ENCODE measurements at places on chromosomes 1 and 21.
A peak's percentile ranks its signal among the peaks of the same experiment; 100 is the strongest.

DNA sequence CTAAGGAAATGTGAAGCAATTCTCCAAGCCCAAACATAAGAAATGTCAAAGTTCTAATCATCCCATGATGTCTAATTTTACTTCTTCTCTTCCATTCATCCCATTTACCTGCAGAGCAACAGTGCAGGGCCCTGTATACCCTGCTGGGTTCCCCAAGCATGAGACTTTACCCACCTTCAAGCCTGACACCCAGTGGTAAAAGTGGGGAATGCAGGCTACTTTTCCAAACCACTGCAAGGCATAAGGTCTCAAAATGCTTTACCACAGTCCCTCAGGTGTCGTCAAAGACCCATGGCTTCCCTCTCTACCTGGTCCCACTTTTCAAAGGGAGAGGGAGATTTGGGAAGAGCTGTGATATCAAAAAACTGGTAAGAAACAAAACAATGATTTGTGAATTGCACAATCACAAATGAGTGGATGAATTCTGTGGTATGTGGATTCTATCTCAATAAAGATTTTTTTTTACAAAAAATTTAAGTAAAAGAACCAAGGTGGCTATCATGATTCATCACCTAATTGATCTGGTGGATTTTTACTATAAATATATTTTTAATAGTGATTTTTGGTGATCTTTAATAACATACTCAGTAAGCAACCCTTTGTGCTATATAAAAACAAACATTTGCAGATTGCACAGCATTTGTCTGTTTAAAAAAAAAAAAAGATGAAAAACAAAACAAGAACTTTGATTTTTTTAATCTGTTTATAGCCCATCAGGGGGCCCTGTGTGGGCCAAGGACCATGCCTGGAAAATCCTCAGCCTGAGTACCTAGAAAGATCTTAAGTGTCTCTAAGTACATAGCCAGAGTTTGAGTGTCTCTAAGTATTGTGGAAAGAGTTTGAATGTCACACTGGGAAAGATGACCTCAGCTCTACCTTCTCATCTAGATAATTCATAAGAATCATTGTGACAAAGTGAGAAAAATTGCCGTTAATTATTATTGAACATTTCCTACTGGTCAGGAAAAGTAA lies 73.1 kb upstream of the GJB5 start:
- DNase-seq: no peak

DNA sequence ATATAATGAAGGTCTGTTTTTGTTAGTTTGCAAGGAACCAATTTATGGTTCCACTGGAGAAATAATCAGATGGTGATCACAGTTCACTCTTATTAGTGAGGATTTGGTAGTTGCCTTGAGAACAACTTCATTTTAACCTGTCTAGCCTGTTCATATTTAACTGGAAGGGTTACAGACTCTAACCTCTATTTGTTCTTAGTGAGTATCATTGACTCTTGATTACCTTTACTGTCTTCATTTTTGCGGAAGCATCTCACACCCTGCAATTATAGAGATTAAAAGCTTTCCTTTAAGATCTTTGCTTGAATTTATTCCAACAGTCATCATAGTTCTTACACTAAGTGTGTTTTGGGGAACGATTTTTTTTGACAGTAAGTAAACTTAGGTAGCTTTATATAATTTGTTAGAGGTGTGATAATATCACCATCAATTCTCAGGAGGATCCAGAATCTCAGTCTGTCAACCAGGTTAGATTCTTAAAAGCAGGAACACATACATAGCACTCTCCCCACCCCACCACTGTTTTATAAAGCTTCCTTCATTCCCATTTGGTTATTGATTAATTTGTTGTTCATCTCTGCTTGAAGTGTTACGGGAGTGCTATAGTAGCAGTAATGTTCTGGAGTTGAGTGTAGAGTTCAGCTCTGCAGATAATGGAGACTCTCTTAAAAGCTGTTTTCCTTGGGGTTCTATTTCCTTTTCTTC lies 30.1 kb downstream of the B3GALT2 start:
- DNase-seq: no peak

DNA sequence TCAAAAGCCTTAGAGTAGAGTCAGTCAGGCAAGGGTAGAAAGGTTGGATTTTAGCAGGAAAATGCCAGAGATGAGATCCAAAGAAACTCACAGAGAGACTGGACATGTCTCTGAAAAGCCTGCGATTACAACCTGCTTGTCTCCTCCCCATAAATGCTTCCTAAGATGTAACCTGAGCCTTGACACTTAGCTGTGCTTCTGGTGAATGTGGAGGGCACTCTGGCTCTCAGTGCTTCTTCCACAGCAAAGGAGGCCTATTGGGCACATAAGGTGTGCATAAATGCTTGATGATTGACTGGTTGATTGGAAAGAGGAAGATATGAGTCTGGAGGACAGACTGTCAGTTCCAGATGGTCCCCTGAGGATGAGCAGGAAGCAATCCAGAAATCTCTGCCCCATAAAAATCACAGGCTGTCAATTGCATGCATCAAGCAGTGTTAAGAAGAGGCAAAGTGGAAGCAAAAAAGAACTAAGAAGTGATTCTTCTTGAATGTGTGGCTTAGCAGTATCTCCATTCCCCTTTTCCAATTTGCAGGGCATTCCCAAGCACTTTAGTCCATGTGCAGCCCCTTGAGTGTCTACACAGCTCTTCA lies 236.2 kb upstream of the RRP15 start:
- no peak for DNase-seq

- DNase-seq: no peak
Observed at GRCh38 chr1:19198820-19199219, 11.2 kb downstream of the UBR4 start.

- no peak for DNase-seq
Observed at GRCh38 chr1:110207831-110208230, 2.3 kb upstream of the KCNC4 start.

GRCh38 chr1:178465011-178465410 lies 31.8 kb downstream of the CLEC20A start:
- DNase-seq: peak; percentile 21

- DNase-seq: no peak
Observed at GRCh38 chr1:248886237-248886895, 19.7 kb upstream of the PGBD2 start.

- no peak for DNase-seq
Observed at GRCh38 chr1:30533141-30533540, 190.2 kb downstream of the MATN1 start.

DNA sequence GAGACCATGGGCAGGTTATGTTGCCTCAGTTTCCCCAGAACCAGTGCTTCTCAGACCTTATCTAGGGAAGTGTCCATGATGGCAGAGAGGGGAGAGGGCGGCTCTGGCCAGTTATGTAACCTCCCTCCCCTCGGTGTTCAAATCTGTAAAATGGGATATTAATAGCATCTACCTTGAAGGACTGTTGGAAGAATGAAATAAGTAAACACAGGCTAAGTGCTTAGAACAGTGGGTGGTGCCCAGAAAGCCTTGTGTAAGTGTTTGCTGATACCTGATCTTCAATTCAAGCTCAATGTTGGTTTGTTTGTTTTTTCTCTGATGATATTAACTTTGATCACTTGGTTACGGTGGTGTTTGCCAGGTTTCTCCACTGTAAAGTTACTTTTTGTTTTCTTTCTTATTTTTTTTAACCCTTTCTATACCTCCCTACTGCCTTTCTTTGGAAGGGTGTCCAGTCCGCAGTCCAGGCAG lies 34.9 kb downstream of the EPHA2 start:
- no peak for DNase-seq

DNA sequence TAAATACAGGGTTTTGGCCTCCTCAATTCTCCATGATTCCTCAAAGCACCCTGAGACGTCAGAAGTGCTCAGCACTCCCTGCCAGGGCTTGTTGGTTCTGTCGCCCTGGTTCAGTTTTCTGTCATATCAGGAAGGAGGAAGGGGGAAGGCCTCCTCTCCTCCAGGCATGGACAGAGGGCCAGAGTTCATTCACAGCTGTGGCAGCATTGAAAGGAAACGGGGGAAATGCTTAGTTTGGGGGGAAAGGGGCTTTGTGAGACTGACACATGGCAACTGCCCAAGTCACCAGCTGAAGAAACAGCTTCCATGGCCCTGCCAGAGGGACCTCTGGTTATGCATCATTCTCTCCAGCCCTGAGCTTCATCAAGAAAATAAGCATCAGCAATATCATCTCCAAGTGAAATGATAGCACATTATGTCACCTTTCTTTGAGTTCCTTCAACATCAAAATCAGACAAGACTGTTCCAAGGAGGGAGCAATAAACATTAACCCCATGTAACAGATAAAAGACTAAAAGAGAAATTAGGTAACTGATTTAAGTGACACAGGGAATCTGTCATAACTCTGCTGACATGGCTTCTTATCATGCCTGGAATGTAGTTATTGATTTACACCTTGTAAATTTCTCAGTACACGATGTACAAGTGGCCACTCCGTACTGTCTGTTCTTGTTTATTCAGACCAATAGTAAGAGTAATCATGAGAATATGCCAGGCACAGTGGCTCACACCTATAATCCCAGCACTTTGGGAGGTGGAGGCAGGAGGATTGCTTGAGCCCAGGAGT lies 103.2 kb upstream of the SLC25A33 start:
- DNase-seq: no peak

DNA sequence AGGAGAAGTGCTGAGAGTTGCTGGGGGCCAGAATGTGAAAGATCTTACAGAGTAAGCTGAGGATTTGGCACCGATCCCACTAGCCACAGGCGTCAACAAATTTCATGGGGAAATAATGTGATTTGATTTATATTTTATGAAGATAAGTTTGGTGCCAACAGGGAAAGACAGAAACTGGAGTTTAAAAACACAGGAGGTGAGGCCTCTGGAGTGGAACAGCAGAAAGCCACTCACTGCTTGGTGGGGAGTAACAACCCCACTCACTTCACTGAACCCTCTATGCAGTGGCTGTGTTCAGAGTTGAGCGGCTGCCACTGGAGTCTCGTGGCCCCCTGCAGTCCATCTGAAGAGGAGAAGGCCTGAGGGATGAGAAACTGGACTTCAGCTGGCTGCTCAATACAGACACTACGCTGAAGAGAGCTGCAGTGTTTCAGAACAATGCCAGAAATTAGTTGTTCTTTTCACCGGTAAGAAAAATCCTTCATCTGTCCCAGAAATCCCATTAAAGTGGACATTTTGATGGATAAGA lies 48.0 kb upstream of the RXRG start:
- no peak for DNase-seq

- DNase-seq: no peak
Observed at GRCh38 chr21:46018615-46019014, 37.0 kb downstream of the COL6A1 start.

DNA sequence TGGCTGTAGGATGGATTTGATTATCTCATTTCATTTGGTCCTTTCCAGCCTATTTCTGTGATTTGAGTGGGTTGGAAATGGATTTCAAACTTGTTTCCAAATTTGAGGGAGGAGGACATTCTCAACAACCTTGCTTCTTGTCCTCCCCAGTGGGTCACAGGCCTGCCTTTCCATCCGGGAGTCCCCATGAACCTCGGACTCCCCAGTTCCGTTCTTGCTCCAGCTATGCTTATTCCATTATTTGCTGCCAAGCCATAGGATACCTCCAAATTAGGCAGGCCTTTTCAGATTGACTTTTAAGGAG lies 97.8 kb downstream of the DUSP10 start:
- no peak for DNase-seq

DNA sequence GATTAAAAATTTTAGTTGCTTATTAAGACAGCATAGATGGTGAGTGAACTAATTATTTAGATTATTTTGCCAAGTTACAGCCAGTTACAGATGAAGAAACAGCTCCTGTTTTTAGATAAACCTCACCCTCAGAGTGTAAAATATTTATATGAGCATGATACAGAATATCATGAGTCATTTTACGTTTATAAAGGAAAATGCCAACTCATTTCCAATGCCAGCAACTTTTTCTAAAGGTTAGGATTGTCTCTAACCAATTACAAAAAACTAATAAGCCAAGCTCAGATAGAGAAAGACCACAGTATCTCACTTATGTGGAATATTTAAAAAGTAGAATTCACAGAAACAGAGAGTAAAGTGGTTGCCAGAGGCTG lies 590.1 kb downstream of the LTN1 start:
- no peak for DNase-seq

- DNase-seq: no peak
Observed at GRCh38 chr1:41856944-41857285, 61.8 kb downstream of the HIVEP3 start.

GRCh38 chr1:10680487-10680886 lies 116.0 kb downstream of the CASZ1 start:
- DNase-seq: no peak

DNA sequence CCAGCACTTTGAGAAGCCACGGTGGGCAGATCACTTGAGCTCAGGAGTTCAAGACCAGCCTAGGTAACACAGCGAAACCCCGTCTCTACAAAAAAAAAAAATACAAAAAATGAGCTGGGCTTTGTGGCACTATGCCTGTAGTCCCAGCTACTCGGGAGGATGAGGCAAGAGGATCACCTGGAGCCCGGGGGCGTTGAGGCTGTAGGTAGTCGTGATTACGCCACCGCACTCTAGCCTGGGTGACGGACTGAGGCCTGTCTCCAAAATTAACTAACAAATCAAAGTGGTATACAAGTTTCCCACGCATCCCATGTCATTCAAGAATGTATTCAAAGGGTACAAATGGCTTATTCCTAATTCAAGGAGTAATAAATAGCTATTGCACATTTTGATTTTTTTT lies 2.4 kb downstream of the AUNIP start:
- DNase-seq: no peak

- DNase-seq: no peak
Observed at GRCh38 chr21:33289199-33289819, 23.1 kb downstream of the IL10RB start.

DNA sequence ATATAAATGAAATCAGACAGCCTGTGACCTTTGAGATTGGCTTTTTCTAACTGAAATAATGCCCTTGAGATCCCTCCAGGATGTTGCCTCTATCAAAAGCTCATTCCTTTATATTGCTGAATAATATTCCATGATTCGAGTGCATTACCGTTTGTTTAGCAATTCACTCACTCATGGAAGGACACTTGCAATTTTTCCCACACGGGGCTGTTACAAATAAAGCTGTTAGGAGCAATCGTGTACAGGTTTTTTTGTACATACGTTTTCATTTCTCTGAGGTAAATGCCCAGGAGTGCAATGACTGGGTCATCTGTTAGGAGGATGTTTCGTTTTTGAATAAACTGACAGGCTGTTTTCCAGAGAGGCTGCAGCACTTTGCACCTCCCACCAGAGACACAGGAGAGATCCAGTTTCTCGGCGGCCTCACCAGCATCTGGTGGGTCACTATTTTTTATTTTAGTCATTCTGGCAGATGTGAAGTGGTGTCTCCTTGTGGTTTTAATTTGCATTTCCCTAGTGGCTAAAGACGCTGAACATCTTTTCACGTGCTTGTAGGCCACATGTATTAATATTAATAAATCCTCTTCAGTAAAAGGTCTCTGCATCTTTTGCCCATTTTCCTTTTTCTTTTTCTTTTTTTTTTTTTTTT lies 11.0 kb downstream of the PRDM15 start:
- DNase-seq: no peak

GRCh38 chr1:31936981-31937299 lies 1.2 kb downstream of the PTP4A2 start:
- no peak for DNase-seq

All from GM04503 (cell line).